Effector CD8-positive, alpha-beta T cell (primary cell): ENCODE measurements at places on chromosomes 13 and 19.

DNA sequence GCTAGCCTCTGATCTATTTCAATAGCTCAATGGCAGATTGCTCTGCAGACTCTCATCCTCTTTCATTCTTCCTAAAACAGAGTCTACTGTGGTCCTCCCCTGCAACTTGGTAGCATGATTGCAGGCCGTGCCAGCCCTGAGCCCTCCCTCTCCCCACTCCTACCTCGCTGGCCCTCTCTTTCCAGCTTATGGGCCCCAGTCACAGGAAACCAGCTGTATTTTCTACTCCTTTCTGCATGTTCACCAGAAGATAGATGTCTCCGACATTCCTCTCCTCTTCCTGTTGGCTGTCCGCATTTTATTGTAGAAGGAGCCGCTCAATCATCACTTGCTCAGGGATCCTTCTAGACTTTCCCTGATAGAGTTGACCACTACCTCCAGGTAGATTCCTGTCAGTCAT lies 50.2 kb downstream of the SERP2 start:
- no peak for DNase-seq

- DNase-seq = no peak
Observed at GRCh38 chr13:61975001-61975400, 559.4 kb upstream of the PCDH20 start.

DNA sequence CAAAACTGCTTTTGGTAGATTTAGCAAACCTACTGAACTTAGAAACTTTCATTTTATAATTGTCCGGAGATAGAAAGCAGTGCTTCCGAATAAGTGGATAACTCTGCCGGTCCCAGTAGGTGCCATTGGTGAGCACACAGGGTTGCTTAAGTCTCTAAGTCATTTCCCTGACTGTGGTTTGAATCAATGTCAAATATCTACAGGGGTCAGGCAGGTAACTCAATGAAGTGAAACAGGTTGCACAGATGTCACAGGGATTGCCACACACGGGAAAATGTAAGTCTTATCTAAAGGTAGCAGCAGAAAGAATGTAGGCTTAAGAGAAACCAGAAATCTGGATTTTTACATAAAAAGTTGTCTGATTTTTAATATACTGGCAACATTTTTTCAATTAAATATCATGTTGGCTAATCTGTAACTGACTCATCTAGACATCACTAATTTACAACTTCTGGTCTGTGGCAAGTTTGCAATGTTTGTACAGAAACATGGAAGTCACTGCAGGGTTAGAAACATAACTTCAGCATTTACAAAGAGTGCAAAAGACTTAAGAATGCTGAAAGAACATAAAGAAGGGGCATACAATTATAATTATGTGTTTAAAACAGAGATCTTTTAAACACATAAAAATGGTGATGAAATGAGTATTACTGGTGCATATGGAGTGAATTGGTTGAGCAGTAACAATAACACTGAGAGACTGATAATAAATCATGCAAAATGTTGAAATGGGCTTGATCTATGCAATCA lies 14.3 kb upstream of the LRRC63 start:
- no peak for DNase-seq

- no peak for DNase-seq
Observed at GRCh38 chr19:33796164-33796875, at the start of gene KCTD15. KCTD15 (plus strand) TSS chr19:33796870; CDS start chr19:33800455, 3,585 bp downstream.

DNA sequence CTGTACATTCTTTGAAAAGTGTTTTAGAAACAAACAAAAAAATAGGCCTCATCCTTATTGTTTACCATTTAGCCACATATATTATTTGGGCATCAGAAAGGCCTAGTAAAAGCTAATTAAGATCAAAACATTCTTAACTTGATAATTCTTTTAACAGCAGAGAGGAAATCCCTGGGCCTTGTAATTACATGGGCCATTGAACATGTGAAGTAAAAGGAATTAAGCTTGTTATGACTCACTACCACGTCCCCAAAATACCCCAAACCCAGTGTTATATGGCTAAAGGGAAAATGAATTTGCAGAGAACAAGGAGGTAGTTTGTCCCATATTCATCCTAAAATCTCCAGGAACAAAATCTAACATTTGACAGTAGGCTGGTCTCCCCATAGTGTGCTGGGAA lies 439.8 kb downstream of the ITGBL1 start:
- DNase-seq = no peak

GRCh38 chr19:11832253-11832912 lies 16.1 kb upstream of the ZNF439 start:
- no peak for DNase-seq

GRCh38 chr13:113337556-113337955 lies 26.4 kb downstream of the GRTP1 start:
- no peak for DNase-seq

DNA sequence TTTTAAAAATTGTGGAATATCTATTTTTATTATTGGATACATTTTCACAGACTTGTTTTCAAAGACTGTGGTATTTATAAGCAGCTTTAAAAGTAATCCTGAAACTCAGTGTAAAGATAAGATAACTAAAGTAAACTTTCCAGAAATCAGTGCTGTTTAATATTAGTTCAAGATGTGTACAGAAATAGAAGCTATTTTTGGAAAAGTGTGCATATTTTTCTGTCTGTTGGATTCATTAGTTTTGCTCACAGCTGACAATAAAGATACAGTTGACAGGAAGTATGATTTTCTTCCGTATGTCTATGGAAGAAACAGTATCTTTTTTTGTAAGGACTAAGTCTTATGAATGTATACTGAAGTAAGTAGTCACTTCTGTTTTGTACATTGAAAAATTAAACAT lies 85.9 kb downstream of the GJA3 start:
- DNase-seq = no peak

- DNase-seq = no peak
Observed at GRCh38 chr19:9847087-9847671, 12.1 kb downstream of the PIN1 start.

GRCh38 chr13:94966422-94966955 lies 254.1 kb upstream of the SOX21 start:
- no peak for DNase-seq

GRCh38 chr13:29936051-29936813 lies 85.8 kb upstream of the UBL3 start:
- no peak for DNase-seq

DNA sequence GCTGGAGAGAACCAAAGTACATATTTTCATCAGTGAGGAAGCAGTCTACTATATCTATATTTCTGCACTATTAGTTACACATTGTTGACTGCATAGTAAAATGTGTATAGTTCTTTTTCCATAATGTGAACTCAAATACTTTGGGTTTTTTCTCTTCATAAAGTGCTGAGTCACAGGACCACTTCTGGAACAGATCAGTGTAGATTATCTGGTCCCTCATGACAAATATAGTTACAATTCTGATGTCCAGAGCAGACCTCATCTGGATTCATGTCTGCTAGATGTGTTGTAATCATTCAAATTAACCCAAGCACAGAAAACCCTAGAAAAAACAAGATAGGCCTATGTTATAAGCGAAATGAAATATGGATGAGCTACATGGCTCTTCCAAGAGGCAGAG lies 171.4 kb downstream of the SUCLA2 start:
- no peak for DNase-seq

- DNase-seq = no peak
Observed at GRCh38 chr13:40492511-40492910, 173.9 kb downstream of the FOXO1 start.

DNA sequence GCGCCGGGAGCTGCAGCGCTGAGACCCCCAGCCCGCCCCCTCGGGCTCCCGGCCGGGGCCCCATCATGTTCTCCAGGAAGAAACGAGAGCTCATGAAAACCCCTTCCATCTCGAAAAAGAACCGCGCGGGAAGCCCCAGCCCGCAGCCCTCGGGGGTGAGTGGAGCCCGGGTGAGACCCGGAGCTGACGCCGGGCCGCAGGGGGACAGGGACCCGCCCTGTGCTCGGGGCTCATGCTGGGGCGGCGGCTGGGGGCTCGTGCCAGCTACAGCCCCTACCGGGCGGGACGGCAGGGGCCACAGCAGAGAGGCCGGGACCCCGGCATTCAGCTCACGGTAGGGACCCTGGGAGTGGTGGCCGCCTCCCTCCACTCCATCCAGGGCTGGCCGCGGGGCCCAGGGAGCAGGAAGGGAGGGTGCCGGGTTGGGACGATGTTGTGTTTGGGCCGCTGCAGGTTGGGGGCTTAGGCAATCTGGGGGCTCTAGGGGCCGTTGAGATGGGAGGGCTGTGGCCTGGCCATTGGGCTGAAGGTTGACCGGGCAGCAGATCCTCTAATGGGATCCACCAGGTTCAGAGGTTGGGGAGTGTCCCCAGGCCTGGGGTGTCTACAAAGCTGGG lies 482 bp downstream of the ARHGAP45 start:
- DNase-seq = peak; percentile 75

GRCh38 chr13:64272681-64273080 lies 2857.0 kb upstream of the PCDH20 start:
- no peak for DNase-seq

DNA sequence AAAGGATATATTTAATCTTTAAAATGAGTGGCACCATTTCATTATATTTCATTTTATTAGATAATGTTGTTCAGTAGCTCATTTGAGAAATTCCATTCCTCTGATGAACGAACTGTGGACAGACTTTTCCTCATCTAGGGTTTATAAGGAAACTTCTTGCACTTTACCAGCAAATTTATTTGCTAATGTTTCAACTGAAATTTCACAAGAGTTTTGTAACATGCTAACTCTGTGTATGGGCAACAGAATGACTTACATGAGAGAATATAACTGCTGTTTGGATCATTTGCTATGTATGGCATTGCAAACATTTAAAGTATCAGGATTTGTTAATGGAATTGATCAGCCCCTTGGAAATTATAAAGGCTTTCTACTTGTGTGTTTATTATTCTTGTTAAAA lies 3.7 kb upstream of the IRS2 start:
- DNase-seq = no peak

DNA sequence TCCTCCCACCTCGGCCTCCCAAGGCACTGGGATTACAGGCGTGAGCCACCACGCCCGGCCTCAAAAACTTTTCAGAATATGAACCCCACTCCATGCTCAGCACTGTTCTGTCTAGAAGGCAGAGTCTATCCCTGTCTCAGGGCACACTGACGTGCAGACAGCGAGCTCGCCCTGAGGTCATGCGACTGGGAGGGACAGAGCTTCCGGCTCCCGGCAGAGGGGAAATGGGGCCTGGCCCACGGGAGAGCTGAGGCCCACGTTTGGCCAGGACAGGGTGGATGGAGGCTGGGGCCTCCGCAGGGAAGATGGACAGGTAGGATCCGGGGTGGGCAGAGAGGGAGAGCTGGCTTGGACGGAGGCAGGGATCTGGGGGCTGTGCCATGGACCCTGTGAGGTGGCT lies 2.8 kb upstream of the AZU1 start:
- no peak for DNase-seq

GRCh38 chr19:50419580-50420035 lies 870 bp downstream of the SPIB start:
- no peak for DNase-seq

GRCh38 chr13:47455626-47456025 lies 545.4 kb downstream of the SUCLA2 start:
- DNase-seq = no peak

DNA sequence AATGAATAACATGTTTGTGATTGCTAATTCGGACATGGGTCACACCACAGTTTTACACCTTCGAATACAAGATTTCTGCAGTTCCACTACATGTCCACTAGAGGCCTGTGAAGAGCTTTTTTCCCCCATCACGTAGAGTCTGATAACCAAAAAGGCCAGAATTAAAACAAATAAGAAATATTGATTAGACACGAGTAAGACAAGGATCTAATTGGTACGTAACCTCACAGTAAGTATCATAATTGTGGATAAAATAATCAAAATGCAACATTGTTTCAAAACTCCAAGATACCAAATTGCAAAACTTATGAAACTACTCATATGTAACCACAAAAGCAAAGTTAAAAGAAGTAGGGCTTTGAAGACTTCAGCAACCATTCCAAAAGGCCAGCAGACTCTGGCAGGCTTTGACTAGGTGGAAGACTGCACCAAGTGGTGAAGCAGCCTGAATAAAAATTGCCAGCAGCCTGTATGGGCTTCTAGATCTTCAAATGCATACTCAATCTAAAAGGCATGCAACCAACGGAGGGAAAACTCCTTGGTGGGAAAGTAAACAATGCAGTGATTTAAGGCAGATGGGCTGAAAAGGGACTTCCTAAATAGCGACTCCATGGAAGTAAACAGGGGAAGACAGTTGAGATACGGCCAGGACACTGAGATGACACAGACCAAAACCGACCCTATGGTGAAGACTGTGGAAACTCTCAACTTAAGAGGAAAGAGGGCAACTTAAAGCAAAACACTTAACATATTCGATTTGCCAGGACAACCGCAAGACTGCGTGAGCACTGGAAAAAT lies 56.7 kb downstream of the STARD13 start:
- DNase-seq = no peak

- peak; percentile 22 for DNase-seq
Observed at GRCh38 chr19:7595466-7596133, at the start of gene CAMSAP3. CAMSAP3 (plus strand) TSS chr19:7595863; CDS start chr19:7596003, 140 bp downstream.

GRCh38 chr13:67140006-67140405 lies 90.1 kb downstream of the PCDH9 start:
- DNase-seq = no peak

- no peak for DNase-seq
Observed at GRCh38 chr13:95156208-95156607, 145.0 kb downstream of the ABCC4 start.

- DNase-seq = no peak
Observed at GRCh38 chr13:36130552-36131221, 495 bp downstream of the DCLK1 start.

DNA sequence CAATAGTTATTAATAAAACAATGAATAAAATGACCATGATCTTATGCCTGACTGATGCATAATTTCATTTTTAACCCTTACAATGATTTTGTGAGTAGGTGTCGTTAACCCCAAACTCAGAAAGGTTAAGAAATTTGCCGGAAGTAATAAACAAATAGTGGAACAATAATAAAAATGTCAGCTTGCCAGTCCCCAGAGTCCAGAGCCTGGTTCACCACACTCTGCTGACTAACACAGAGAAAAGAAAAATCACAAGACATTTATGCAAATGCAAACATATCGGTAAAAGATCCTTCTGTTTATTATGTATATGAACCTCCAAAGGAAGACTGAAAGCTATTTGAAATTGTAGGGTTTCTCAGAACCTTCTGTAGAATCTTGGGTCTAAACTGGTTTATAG lies 563.7 kb downstream of the EFNB2 start:
- no peak for DNase-seq
